ENCODE measurements at places on chromosomes 6 and 20. TPM values are rescaled to one million over a fixed set of nuclear protein-coding genes. Genes with fewer than 3 reads are reported as not detected.

- DNase-seq, result no peak
Observed at GRCh38 chr6:64955435-64955848, 751.6 kb downstream of the EYS start.

- no peak for DNase-seq
Observed at GRCh38 chr6:127190552-127190951, 72.1 kb downstream of the RSPO3 start.

DNA sequence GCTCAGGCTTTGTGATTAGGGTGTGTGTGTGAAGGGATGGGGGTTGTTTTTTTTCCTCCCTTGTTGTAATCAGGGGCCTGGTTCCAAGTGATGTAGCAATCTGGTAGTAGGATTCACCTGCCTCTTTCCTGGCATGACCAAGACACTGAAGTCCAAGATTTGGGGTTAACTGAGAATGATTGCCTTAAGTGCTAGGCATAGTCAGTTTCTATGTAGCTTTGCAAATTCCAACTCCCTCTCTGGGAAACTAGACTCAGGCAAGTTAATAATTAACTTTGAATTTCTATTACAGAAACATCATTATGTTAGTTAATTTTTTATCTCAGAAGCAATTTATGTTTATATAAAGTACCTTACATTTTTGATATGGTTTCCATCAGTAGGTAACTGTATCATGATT, 43.6 kb downstream of the NUS1 start:
- DNase-seq, result no peak

DNA sequence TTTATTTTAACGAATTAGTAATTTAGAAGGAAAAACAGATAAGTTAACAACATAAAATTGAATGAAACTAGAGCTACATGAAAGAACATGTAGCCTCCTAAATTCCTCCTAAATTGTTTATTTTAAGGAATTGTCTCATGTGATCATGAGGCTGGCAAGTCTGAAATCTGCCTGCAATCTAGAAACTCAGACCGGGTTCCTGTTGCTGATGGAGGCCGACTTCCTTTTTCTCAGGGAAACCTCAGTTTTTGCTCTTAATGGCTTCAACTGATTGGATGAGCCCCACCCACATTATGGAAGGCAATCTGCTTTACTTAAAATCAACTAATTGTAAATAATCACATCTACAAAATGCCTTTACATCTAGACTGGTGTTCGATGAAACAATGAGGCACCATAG, 267.6 kb upstream of the PRND start:
- DNase-seq, result no peak

DNA sequence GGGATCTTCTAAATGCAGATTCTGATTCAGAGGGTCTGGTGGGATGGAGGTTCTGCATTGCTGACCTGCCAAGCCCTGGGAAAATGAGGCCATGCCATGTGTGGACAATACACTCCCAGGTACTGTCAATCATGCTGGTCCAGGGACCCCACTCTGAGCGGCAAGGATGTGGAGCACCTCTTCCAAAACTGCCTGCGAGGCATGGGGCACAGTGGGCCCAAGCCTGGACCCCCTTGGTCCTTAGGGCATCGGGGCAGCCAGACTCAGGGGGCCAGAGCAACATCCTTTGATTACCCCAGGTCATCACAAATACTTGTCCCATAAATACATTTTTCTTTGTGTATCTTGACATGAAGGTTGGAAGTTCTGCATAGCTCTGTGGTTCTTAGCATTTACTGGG, 76.8 kb upstream of the NXT1 start:
- DNase-seq, result no peak

DNA sequence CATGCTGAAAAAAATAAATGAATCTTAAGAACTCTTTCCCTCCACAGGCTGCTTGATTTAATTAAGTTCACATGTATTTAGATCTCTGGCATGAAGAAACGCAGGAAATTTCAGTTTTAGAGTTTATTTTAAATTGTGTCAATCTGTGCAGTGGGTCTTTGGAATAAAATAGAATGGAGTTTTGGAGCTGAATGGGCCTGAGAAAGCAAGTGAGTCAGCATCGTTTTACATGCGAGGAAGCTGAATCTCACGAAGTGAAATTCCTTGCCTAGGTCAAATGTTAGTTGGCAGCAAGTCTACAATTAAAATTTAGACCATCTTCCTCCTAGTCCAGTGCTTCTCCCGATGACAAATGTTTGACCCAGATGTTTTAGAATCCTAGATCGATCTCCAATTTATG, 22.4 kb downstream of the MAP7 start:
- DNase-seq, result no peak

DNA sequence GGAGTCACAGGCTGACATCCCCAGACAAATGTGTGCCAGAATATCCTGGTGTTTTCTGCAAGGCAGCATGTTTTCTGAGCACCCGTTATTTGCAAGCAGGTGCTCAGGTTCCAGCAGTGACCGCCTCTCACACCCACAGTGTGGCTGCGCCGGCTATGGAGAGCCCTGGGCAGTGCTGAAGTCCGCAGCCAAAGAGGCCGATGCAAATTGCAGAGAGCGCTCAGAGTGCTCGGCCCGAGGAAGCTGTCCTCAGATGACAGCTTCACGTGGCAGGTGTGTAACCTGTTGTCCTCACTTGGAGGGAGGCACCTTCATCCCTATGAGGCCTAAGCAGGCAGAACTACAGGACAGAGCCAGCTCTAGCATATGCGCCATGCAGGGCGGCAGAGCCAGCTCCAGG, 23.5 kb upstream of the MPC1 start:
- no peak for DNase-seq

DNA sequence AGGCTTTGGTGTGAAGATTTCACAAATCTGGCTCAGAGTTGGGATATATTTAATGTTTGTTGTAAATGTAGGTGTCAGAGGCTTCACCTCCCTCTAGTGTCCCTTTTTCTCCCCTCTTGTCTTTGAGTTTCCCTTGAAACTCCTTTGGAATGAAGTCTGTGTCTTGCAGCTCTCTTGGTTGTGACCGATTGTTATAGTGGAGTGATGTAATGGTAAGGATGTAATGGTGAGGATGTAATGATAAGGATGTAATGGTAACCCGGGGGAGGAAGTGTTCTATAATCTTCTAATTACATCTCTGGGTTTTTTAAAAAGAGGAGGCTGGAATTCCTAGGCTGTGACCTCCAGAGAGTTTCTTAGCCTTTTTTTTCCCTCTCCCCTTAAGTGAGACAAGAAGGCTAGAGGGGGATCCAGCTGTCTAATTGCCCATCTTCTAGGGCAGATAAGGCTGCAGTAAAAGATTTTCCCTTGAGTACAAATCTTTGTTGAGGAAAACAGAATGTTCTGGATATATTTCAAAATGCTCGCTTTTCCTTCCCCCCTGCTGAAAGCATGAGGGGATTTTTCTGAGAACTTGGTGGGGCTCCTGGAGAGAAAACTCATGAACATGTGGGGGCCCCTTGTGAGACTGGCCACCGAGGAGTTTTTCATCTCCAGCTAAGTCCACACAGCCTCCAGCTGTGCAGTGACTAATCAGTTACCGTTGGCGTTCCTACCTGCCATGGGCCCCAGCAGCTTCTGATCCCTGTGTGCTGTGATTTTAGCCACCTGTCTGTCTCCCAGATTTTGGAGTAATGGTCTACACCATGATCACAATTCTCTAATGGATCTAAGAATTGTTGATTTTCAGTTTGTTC, 156.7 kb upstream of the PMEPA1 start:
- DNase-seq, result no peak

DNA sequence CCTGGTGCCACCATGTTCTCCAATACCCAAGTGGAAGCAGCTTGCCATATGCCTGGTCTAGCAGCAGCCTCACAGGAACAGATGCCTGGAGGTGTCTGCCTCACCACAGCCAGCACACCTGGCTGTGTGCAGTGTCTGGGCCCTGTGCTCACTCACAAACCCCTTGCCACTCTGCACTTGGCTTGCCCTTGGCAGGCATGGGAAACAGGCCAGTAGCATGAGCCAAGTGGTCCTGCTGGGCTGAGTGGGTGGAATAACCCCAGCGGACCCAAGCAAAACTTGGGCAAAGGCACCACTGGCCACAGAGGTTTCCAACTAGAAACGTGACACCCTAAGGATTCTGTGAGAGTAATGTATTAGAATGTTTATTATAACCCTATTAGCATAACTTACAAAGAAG, 600.5 kb upstream of the GJE1 start:
- no peak for DNase-seq

DNA sequence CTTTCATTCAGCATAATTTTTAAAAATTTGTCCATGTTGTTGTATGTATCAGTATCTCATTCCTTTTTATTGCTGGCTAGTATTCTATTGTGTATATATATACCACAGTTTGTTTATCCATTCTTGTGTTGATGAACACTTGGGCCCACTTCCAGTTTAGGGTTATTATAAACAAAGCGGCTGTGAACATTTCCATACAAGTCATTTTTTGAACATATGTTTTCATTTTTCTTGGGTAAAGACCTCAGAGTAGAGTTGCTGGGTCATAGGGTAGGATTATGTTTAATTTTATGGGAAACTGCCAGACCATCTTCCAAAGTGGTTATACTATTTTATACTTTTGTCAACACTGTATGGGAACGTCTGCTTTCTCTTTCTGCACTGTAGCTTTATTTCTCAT, 55.3 kb downstream of the RBM24 start:
- DNase-seq, result no peak

- no peak for DNase-seq
Observed at GRCh38 chr6:116111552-116112528, 11.2 kb downstream of the NT5DC1 start.

GRCh38 chr6:33237741-33238140, 29.4 kb downstream of the RING1 start:
- DNase-seq, result no peak

DNA sequence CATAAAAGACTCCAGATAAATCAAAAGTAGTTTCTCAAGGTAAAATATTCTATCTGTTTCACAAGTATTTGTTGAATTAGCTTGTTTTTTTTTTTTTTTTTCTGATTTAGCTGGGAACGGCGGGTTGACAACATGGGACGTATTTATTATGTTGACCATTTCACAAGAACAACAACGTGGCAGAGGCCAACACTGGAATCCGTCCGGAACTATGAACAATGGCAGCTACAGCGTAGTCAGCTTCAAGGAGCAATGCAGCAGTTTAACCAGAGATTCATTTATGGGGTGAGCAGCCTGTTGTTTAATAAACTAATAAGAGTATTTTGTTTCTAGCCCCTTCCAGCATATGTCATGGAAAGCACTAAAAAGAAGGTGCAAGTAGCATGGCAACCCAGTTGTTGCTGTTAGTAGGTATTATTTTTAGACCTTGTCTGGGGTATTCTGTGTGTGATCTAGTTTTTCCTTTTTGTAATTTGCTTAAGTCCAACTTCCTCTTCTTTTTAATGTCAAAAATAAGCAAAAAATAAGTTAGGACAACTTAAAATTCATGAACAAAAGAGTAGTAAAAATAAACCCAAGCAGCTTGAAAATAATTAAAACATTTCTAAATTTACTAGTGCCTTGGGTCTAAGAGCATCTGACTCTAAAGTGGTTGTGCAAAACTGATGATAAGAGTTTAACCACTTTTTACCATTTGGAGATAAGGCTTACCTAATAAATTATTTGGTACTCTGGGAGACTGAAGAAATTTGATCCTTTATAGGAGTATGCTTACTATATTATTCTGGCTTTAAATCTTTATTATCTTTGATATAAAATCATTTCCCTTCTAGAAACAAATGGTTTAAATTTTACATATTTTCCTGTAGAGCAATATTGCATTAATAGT, 70.8 kb upstream of the DYNLRB1 start:
- DNase-seq, result no peak

DNA sequence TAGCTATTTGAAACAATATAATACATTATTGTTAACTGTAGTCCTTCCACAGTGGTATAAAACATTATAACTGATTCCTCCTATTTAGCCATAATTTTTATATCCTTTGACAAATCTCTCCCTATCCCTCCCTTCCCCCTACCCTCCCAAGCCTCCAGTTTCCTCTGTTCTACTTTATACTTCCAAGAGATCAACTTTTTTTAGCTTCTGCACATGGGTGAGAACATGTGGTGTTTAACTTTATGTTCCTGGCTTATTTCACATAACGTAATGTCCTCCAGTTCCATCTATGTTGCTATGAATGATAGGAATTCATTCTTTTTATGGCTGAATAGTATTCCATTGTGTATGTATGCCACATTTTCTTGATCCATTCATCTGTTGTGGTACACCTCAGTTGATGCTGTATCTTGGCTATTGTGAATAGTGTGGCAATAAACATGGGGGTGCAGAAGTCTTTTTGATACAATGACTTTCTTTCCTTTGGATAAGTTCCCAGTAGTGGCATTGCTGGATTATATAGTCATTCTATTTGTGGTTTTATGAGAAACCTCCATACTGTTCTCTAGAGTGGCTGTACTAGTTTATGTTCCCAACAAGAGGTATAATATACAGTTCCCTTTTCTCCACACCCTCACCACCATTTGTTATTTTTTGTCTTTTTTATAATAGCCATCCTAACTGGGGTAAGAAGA, 205.0 kb downstream of the KCNQ5 start:
- DNase-seq, result no peak

- no peak for DNase-seq
Observed at GRCh38 chr6:31732029-31732428, 2.9 kb upstream of the DDAH2 start.

DNA sequence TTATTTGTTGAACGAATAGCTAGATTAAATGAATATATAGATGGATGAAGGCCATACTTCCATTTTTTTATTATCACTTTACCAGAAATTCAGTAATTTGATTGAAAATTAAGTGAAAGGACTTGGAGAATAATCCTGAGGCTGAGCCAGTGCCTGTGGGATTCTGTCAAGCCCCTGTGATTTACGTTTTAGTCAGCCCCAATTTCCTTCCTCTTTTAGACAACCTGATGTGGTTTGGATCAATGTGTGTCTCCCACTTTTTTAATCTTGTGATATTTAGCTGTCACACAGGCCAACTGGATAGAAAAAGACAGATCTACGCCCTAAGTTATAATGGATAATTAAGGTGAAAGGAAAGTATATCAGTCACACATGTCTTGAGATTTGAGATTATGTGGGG, 188.8 kb downstream of the EDN1 start:
- no peak for DNase-seq

GRCh38 chr6:130009146-130009545, 9.2 kb upstream of the L3MBTL3 start:
- DNase-seq, result no peak

GRCh38 chr6:23478312-23478711, 647.7 kb upstream of the NRSN1 start:
- DNase-seq, result no peak

- no peak for DNase-seq
Observed at GRCh38 chr6:111456208-111456607, 26.8 kb downstream of the REV3L start.

ZC3H12D gene
- polyA plus RNA-seq, result 1.2 TPM

CCN5 gene
- polyA plus RNA-seq, result not detected

MEI4 gene
- not detected for polyA plus RNA-seq

GRM1 gene
- polyA plus RNA-seq, result 0.25 TPM

PKIB gene
- 0.82 TPM for polyA plus RNA-seq

FIG4 gene
- polyA plus RNA-seq, result 13.9 TPM

NR2E1 gene
- polyA plus RNA-seq, result not detected

DCBLD1 gene
- polyA plus RNA-seq, result 8.4 TPM

SRSF12 gene
- polyA plus RNA-seq, result not detected

VSX1 gene
- polyA plus RNA-seq, result not detected

FAM217A gene
- polyA plus RNA-seq, result 0.11 TPM

OGFRL1 gene
- 0.98 TPM for polyA plus RNA-seq

CBLN4 gene
- polyA plus RNA-seq, result not detected

SCGN gene
- not detected for polyA plus RNA-seq

Data from GM12878 (cell line).